ENCODE measurements at places on chromosomes 4 and X.
A peak's percentile ranks its signal among the peaks of the same experiment; 100 is the strongest.

- DNase-seq = no peak
Measured at GRCh38 chrX:148466292-148466691, 34.1 kb upstream of the AFF2 start.

DNA sequence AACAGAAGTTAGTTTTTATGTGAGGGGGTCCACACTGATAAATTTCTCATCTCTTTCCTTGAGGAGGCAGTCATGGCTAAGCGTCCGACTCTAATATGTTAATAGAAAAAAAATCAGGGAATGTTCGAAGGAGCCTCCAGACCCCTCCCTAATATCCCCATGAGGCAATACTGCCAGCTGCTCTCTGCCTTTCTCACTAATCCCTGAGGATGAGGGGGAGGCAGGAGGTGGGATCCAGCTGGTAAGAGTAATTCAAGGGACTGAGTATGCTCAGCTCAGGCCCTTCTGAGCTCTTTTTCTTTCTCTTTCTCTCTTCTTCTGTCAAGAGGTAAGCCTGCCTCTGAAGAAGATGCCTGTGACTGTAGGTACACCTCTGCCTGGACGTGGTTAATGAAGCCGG, 51.7 kb downstream of the PIR start:
- DNase-seq = no peak

GRCh38 chr4:126448086-126448845, 1133.5 kb downstream of the FAT4 start:
- DNase-seq = no peak

DNA sequence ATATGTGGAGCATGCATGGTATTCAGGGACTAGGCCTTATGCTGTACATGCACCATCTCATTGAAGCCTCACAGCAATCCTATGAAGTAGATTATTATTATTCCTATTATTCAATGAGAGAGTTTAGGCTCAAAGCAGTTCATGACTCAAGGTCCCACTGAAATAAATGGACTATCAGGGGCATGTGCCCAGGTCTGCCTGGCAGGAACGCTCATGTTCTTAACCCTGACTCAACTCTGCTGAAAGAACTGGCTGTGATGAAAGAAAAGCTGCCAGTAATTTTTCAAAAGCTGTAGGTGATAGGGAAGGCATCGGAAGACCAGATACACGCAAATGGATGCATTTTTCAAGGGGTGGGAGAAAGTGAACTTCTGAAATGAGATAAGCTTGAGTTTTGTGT, 243.4 kb downstream of the PTTG2 start:
- no peak for DNase-seq

DNA sequence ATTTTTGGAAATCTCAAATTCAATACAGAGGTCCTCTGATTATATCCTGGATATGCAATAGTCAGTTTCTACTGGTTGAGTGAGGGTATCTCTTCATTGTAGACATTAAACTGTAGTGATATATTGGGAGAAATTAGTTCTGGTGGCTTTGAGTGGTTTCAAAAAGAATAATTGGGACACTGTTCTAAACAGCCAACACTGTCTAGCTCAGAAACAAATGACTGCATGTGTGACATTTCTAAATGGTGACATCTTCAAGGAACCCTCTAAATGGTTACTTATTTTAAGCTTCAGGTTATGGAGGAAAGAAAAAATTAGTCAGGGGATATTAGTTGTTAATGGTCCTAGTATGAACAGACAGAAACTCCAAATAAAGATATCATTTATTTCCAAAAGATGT, 186.2 kb downstream of the LARP7 start:
- no peak for DNase-seq

DNA sequence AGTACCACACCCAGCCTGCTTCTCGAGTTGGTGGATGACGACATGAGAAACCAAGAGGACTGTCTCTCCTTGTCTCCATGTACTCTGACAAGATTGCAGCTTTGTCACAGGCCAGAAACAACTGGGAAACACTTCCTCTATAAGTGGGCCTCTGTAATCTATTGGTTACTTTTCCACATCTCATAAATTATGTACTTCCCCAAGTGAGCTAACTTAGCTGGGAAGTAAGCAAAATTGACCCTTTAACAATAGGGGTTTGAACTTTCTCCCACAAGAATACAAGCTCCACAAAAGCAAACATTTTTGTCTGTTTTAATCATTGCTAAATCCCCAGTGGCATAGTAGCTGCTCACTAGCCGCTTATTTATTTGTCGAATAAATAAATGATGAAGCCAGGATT, 14.1 kb upstream of the USO1 start:
- peak; percentile 24 for DNase-seq

DNA sequence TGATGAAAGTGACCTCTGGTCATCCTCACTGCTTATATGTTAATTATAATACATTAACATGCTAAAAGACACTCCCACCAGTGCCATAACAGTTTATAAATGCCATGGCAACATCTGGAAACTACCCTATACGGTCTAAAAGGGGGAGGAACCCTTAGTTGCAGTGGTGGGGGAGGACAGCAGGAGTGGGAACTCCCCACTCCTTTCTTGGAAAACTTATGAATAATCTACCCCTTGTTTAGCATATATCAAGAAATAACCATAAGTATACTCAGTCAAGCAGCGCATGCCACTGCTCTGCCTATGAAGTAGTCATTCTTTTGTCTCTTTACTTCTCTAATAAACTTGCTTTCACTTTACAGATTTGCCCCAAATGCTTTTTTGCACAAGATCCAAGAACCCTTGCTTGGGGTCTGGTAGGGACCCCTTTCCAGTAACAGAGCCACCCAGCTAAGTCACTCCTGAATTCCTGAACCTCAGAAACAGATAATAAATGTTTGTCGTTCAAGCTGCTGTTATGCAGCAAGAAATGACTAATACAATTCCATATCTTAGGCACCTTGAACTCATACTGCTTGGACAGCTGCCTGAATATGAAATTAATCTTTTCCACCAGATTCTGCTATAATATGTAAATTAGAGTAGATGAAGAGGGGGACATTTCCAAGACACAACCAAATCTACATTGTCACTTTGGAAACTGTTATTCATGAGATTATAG, 14.4 kb upstream of the REPS2 start:
- DNase-seq = no peak

DNA sequence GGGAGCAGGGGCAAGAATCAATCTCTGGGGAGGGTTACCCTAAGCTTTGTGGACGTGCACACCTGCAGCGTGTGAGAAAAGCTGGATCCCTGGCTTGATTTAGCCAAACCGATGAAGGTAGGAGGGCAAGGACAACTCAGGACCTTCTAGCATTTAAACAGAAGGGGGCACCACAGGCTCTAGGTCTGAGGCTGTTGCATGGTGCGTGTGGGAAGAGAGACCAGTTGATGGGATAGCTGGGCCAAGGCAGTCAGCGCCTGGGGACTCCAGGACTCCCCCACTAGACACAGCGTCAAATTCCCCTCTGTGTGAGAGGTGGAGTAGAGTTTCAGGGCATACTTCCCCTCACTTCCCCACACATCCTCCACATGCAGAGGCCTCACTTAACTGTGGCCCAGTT, 4.3 kb downstream of the GABRQ start:
- DNase-seq = no peak

DNA sequence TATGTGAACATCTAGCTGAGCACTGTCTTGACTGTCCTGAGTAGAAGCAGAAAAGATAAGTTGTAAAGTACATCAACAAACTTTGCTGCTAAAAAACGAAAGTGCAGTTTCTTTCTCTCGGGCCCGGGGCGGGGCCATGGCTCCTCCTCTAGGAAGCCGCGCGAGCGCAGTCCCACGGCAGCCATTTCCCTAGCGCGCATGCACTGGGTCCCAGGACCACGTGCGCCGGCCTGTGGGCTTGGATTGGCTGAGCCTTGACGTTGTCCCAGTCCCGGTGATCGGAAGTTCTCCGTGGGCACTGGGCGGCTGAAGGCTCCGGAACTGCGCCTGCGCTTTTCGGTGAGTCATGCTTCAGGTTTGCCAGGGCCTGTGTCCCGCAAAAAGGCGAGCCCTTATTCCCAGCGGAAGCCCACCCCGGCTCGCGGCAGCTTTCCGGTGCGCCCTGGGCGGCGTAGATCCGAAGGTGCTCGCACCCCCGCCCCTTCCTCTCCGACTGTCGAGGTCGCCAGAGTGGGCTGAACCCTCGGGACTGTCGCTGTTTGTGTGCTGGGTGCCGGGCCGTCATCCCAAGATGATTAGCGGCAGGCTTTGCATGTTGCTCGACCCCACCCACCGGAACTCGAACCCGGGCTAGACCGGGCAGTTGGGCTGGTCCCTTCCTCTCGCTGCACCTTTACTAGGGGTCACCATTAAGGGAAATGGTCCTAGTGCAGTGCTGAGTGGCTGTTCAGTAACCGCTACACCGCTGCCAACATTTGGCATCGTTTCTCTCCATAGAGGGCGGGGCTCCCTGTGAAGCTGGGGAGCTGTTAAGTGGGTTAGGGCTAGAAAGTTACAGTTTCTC, at the start of gene TCEANC:
TSS of gene TCEANC (plus strand) at position 292 of the 844 bp plus-strand sequence. CDS start 9,368 bp downstream, outside the sequence.
- DNase-seq = peak; percentile 96

DNA sequence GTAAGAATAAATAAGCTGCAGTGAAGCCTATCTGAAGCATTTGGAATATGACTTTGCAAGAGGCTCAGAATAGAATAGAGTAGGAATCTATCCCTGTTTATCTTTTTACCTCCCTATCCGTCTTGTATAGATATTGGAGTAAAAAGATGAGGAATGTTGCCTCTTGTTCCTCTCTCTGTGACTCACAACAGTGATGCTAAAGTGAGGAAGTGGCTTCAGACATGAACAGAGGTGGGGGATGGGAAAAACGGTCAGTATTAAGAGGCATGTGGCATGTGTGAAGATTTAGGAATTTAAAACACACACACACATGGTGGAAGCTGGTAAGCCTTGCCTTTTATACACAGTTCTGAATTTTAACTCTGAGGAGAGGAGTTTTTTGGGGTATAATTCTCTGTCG, 3.8 kb upstream of the DCAF4L1 start:
- peak; percentile 67 for DNase-seq

DNA sequence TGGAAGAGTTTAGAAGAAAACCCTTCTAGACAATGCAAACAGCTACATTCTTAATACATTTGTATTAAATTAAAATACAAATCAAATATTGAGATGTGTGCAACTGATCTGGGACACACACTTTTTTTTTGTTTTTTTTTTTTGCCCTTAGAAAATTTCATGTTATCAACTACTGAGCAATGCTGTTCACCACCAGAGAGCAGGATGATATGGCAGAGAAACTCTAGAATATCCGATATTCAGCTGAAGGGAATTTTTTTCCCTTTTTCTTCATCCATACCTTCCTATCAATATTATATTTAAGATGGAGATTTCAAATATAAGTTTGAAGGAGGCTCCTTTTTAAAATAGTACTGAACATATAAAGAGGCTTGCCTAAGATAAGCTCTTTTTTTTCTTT, 1.0 kb downstream of the NDST3 start:
- DNase-seq = no peak

- peak; percentile 48 for DNase-seq
Measured at GRCh38 chr4:179867300-179867878, 2375.8 kb upstream of the TENM3 start.

DNA sequence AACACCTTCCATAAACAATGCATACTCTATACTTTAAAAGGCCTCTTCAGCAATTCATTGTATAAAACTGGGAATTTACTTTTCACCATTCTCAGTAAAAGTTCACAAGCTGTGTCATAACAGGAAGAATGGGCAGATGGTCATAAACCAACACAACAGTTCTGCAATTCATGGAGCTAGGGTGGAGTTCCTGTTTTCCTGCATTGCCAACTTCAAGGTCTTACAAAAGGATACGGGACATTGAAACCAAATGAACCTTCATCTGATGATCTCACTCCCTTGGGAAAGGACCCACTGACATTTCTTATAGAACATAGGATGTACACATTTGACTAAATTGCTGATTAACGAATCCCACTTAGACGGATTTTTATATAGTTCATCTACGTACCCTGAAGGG, 4.1 kb downstream of the KDR start:
- peak; percentile 79 for DNase-seq

- no peak for DNase-seq
Measured at GRCh38 chr4:127307996-127308395, 324.8 kb upstream of the INTU start.

GRCh38 chrX:155263854-155264628, at the start of gene RAB39B:
Gene RAB39B (minus strand): TSS chrX:155264491. CDS start chrX:155264288, 203 bp downstream.
- peak; percentile 55 for DNase-seq

GRCh38 chr4:73460913-73461522, 20.5 kb upstream of the AFM start:
- no peak for DNase-seq

- DNase-seq = peak; percentile 34
Measured at GRCh38 chr4:9933956-9934355, 87.3 kb downstream of the SLC2A9 start.

GRCh38 chr4:10403633-10404445, 53.4 kb downstream of the ZNF518B start:
- peak; percentile 42 for DNase-seq

GRCh38 chrX:11341274-11342201, 48.3 kb downstream of the AMELX start:
- DNase-seq = peak; percentile 92
